Progenitor cell of endocrine pancreas (in vitro differentiated cells): ENCODE measurements at places on chromosomes 13 and 19.
A peak's percentile ranks its signal among the peaks of the same experiment; 100 is the strongest.

DNA sequence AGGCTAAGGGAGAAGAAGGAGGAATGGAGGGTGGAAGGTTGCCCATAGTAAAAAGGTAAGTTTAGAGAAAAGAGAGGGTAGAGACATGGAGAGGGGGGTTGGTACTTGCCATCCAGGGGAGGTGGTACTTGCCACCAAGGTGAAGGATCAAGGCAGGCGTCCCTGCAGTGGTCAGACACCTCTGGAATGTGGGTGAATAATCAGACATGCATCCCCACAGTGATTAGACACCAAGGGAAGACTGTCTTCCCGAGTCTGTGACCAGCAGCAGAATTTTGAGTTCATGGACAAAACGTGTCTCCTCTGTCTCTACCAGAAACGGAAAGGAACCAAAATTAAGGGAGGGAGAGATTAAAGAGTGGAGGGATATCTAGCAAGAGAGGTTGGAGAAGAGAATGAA is 27.1 kb upstream of the IGFL1 start:
- DNase-seq, result no peak

GRCh38 chr19:51473009-51473707 is 5.2 kb upstream of the CEACAM18 start:
- DNase-seq, result peak; percentile 65

- DNase-seq, result no peak
Measured at GRCh38 chr19:50994129-50994528, 7.3 kb downstream of the KLK8 start.

DNA sequence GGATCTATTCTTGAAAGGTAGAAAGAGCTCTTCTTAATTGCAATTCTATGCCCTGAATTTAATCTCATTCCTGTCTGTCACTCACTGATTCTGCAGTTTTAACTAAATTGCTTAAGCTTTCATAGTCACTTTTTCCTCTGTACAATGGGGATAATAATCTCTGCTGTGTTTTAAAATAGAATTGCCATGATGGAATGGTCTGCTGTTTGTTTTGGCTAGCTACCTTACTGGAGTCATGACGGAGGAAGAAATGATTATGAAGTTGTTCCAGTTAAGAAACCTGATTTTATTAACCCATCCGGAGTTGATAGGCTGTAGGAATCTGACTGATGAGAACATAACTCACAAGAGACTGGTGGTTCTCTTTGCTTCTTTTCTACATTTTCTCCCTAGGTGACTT is 54.9 kb upstream of the ITM2B start:
- DNase-seq, result no peak

DNA sequence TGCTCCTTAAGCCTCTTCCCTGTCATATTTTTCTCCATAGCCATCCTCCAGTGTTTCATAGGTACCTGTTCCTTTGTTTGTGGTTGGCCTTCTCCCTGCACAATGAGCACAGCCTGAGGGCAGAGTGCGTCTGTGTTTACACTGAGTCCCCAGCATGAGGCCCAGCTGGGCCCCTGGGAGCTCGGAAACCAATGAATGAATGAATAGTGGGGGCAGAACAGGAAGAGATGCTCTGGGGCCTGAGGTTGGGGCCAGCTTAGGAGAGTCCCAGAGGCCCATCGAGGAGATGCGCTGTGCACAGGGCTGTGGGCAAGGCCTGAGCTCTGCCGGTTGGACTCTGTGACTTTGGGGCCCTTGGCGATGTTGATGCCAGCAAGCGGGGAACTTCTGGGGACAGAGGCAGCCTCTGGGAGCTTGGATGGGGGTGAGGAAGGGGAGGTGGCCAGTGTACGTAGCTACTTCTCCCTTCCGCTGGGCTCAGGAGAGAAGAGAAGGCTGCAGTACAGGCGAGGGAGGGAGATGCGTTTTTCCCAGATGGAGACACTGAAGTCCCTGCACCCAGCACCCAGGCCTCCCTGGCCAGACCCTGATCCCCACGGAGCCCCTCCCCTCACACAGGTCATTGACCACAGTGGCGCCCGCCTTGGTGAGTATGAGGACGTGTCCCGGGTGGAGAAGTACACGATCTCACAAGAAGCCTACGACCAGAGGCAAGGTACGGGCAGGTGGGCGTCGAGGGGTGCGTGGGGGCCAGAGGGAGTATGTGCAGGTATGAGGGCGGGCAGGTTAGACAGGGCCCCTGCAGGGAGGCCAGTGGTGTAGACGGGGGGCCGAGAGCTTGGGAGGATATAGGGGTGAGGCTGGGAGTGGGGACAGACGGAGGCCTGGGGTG is 5.1 kb downstream of the TBCB start:
- DNase-seq, result no peak

DNA sequence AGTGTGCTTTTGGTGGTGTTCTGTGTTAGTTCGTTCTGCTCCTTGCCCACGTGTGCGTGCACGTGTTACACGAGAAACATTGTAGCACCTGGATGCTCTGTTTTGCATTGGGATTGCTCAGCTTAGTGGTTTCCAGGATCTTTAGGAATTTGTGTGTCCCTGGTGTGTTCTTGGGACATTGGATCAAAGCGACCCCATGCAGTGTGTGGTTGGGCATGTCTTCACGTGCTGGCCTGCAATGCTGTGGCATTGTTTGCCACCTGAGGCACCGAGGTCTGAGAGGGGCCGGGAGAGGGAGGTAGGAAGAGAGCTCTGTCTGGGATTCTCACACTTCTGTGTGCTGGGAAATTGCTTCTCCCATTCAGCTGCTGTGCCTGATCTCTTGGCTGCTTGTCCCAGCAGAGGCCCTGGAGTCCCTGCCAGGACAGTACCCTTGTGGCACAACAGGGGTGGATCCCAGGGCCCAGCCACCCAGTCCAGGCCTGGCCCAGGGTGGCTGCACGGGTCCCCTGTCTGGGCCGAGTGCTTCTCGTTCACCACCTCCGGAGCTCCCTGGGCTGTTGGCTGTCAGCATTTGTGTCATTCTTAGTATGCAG is 11.3 kb downstream of the PLEKHJ1 start:
- DNase-seq, result no peak

GRCh38 chr19:38795549-38795948 is 6.5 kb downstream of the LGALS7B start:
- no peak for DNase-seq

DNA sequence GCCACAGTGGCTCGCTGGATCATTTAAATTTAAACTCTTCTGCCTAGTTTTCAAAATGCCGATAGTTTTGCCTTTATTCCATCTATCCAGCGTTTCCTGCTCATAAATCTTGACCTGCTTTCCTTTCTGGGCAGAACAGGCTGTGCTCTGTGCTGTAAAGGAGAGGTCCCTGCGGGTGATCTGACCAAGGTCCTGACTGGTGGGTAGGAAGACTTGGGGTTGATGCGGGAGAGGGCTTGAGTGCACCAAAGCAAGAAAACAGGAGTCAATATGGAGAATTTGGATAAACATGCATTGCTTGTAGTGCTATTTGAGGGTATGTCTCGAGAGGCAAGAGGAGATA is 533.6 kb downstream of the MYO16 start:
- no peak for DNase-seq

DNA sequence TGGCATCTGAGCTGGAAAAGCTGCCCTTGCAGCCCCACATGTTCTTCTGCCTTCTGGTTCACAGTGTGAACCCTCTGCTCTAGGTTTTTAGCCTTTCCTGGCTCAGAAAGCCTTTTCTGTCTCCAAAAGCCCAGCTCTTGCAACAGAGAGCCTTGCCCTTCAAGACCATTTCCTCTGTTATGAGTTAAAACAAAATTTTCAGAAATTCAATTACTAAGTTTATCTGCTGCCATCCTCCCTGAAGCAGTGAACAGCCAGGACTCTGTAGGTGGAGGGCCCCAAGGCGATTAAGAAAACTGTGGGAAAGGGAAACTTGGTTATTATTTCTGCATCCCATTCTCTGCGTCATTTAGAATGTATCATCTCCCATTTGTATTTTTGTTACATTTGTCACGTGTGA is 18.8 kb downstream of the FAM124A start:
- DNase-seq, result no peak

DNA sequence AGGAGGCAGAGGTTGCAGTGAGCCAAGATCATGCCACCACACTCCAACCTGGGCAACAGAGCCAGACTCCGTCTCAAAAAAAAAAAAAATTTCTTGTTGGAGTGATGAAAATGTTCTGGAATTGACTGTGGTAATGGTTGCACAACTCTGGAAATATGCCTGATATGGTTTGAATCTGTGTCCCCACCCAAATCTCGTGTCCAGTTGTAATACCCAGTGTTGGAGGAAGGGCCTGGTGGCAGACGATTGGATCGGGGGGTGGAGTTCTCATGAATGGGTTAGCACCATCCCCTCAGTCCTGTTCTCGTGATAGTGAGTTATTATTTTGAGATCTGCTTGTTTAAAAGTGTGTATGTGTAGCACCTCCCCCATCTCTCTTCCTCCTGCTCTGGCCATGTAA is 41.1 kb upstream of the MAP3K10 start:
- no peak for DNase-seq

DNA sequence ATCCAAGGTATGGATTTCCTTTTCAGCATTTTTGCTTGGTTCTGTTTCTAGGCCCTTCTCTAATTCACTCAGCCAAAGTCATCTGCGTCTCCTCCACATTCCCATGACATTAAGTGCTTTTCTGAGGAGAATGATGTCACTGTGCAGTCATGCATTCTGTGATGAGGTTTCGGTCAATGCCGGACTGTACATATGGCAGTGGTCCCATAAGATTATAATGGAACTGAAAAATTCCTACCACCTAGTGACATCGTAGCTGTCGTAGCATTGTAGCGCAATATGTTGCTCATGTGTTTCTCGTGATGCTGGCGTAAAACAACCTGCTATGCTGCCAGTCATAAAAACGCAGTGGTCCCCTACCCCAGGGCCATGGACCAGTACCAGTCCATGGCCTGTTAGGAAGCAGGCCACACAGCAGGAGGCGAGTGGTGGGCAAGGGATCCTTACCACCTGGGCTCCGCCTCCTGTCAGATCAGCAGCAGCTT is 63.4 kb upstream of the TNFRSF19 start:
- DNase-seq, result no peak

DNA sequence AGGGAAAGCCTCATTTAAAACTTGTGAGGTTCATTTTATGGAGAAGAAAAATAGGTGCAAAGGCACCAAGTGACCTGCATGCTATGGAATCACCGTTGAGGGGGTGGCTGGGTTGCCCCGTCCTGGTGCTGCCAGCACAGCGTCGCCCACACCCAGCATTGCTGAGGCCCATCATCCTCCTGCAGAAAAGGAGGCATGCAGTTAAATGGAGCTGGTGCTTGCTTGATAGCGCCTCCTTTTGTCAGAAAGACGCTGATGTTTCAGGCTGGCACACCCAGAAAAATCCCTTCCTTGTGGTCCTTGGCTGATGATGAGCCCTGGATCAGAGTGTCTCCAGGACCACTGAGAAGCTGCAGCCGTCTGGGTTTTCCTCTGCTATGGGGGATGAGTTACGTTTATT is 36.9 kb downstream of the DHRS12 start:
- DNase-seq, result no peak

DNA sequence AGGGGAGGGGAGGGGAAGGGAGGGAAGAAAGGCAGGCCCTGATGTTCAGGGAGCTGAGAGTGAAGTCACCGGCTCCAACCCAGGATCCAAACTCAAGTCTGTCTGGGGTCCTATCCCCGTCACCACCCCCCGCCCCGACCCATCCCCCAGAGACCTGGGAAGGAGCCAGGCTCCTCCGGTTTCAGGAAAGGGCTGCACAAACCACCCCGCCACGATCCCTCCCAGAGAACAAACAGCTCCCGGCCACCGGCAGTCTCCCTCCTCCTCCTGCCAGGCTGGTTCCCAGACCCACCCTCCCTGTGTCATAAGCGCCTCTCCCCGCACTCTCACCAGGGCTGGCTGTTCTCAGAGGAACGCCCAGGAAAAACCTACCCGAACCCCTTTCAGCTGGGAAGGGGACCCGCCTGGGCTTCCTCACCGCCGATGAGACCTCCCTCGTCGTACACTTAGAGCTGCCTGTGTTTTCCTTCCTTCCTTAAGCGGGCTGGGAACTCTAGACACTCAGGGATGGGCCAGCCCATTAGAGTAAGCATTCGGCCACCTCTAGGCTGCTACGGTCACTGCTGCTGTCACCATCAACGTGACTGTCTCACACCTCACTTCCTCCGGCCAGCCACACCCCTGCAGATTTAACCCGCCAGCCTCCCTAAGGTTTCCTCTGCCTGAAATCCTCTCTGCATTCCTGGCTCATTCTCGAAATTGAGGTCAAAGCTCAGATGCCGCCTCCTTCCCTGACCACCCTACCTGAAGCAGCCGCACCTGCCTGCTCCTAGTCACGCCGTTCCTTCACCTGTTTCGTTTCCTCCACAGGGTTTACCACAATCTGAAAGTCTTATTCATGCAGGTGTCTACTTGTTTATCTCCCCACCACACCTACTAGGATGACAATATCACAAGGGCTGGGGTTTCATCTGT is 6.3 kb upstream of the RDH13 start:
- no peak for DNase-seq

DNA sequence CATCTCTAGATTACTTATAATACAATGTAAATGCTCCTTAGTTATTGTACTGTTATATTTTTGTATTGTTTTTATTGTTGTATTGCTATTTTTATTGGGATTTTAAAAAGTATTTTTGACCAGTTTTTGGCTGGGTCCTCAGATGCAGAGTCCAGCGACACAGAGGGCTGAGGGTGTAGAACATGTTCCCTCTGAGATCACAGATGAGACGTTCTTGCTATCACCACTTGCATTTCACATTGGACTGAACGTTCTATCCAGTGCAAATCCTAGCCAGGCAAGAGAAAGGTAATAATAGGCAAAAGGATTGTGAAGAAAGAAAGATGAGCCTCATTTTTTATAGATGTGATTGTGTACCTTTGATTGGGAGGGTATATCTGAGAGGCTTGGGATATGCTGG is 15.0 kb downstream of the ZSCAN5A start:
- DNase-seq, result no peak

- DNase-seq, result no peak
Measured at GRCh38 chr19:18017275-18018083, 9.5 kb downstream of the ARRDC2 start.

- no peak for DNase-seq
Measured at GRCh38 chr19:31316201-31316951, 32.9 kb downstream of the TSHZ3 start.

DNA sequence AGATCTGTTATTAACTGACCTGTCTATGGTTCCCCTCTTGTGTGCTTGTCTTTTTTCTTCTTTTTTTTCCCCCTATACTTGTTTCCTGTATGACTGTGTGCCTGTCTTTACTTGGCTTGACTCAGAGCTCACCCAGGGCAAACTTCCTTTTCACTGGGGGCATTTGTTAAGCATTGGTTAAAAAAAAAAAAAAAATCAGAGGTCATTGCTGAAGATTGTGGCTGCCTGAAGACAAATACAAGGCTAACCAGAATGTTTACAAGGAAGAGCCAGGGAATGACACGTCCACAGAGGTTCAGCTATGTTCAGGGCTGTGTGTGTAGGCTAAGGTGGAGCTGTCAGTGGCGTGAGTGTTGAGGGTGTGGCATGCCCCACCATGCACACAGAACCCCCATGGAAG is 47.1 kb downstream of the LNX2 start:
- no peak for DNase-seq

DNA sequence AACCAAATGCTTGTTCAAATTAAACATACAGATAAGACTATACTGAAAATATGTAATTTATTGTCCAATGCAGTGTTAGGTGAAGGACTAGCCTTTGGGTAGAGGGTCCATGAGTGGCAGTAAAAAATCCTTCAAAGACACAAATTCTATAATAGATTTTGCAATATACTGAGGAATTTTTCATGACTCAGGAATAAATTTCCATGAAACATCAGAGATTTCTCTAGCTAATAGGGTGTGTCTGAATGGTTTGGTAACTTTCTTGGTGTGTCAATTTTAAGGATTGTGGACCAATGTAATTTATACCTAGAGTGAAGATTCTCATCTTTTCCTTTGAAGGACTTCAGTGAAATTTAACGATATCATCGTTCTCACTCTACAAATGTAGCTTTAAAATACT is 546.7 kb downstream of the SLITRK5 start:
- DNase-seq, result no peak

GRCh38 chr13:99435116-99435515 is 66.2 kb upstream of the TM9SF2 start:
- DNase-seq, result no peak
